ENCODE measurements at places on chromosomes 4 and X.

DNA sequence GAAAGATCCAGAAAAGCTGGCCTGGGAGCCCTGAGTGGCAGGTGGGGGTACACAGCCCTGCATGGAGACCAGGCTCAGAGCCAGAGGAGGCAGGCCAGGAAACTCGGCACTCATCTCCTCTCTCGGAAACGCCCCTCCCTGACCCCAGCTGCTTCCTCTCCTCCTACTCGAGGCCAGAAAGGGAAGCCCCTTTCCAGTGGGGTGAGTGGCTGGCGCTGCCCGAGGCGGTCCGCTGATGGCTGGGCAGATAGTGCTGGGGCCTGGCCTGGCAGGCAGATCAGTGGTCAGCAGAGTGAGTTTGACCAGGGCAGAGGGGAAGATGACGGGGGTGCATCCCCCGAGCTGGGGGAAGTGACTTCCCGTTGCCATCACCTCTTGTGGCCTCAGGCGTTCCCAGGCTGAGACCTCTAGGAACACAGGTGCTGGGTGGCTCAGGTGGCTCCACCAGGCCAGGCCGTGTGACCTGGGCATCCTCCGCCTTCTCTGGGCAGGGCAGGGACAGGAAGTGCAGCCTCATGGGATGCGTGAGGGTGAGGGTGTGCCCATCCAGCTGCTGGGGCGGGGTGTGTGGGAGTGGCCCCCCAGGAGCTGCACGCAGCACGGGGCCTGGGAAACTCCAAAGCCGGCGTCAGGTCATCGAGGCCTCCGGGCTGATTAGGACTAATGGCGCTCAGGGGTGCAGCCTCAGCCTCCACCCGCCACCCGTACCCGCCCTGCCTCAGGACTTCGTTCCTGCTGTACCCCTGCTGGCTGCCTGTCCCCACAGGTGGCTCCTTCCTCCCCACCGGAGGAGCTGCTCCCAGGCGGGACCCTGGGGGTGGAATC lies 5.7 kb downstream of the SH3BP2 start:
- peak; percentile 51 for DNase-seq

DNA sequence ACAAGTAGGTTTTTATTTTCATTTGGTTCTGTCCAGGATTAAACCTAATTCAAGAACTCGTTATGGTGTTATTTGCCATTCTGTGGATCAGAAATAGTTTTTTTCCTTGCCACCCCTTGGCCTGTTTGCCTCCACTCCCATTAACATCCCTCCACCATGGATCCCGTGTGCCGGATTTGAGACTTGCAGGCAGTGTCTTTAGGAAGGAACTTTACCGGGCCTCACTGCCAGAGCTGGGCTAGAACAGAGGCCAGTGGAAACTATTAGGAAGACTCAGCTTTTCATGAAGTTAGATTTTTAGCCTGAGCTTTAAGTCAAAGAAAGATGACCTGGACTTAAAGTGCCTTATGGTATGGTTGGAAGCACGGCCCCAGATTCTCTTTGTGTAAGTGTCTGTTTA lies 2.4 kb downstream of the KLHL2 start:
- DNase-seq: no peak

DNA sequence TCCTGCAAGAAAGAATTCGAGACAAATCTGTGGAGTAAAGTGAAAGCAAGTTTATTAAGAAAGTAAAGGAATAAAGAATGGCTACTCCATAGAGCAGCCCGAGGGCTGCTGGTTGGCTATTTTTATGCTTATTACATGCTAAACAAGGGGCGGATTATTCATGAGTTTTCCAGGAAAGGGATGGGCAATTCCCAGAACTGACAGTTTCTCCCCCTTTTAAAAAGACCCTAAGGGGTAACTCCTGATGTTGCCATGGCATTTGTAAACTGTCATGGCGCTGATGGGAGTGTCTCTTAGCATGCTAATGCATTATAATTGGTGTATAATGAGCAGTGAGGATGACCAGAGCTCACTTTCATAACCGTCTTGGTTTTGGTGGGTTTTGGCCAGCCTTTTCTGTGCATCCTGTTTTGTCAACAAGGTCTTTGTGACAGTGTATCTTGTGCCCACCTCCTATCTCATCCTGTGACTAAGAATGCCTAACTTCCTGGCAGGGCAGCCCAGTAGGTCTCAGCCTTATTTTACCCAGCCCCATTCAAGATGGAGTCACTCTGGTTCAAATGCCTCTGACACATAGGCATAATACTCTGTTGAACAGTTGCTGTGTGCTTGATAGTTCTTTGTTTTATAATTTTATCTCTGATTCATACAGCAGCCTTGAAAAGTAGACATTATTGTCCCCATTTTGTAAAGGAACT lies 25.8 kb downstream of the GAB1 start:
- no peak for DNase-seq

GRCh38 chrX:39242187-39242586 lies 440.9 kb downstream of the MID1IP1 start:
- DNase-seq: peak; percentile 4

- no peak for DNase-seq
Observed at GRCh38 chr4:165715989-165716388, 157.0 kb upstream of the TLL1 start.

- DNase-seq: no peak
Observed at GRCh38 chr4:172843192-172843591, 325.4 kb upstream of the GALNT7 start.

- peak; percentile 27 for DNase-seq
Observed at GRCh38 chr4:187606581-187606980, 389.0 kb upstream of the ZFP42 start.

- no peak for DNase-seq
Observed at GRCh38 chrX:54030329-54030728, 13.9 kb downstream of the PHF8 start.

GRCh38 chr4:170526471-170526870 lies 436.7 kb upstream of the AADAT start:
- DNase-seq: no peak

DNA sequence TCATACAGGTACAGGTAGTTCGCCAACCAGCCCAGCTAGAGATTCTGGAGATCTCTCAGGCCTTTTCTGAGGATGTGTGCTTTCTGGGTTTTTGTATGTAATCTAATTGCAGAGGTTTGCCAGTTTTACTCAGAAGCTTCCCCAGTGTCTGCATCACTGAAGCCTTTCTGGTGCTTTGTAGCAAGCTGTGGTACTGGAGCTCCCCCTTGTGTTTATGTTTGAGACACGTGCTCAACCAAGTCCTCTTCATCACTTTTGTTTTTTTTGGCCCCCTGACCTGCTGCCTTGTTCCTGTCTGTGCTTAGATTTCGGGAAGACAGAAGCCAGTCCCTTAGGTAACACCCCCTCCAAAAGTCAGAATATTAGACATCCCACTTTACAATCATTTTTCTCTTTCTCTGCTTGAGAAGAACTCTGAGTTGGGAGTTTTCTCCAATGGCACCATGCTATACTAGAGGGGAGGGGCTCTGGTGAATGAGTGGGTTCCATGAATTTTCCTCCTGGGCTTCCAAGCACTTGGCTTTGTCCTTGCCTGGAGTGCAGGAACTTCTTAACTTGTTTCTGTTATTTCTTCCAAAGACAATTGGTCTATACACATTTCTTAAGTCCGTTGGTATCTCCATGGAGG lies 128.4 kb upstream of the TBC1D9 start:
- peak; percentile 52 for DNase-seq

- no peak for DNase-seq
Observed at GRCh38 chr4:184794470-184794869, 31.3 kb downstream of the ACSL1 start.

DNA sequence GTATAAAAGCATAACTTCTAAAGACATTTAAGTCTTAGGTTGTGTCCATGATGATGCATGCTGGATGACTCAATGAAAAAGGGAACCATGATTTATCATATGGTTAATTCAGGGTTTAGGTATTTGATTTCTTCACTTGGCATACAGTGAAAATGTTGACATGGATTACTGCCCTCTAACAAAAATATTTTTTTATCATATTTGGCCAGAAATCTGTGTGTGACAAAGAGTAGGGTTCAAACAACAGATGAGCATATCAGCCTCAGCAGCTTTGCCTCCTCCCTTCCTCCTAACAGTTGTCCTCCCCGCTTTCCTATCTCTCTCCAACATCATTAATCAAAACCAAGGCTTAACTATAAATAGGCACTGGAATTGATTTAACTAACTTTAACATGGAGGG lies 46.3 kb downstream of the ARHGAP6 start:
- no peak for DNase-seq
